ENCODE measurements at places on chromosomes 1 and 21.

DNA sequence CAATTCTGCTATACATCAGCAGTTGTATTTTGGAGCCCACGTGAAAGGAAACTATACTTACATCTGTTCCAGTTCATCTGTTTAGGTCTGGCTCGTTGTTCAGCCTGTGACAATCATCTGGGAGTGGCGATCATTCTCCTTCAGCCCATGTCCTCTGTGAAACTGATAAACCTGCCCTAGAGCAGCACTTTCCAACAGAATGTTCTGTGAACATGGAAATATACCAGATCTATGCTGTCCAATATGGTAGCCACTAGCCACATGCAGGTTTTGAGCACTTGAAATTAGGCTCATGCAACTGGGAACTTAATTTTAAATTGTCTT, 24.5 kb upstream of the COQ8A start:
- no peak for DNase-seq

DNA sequence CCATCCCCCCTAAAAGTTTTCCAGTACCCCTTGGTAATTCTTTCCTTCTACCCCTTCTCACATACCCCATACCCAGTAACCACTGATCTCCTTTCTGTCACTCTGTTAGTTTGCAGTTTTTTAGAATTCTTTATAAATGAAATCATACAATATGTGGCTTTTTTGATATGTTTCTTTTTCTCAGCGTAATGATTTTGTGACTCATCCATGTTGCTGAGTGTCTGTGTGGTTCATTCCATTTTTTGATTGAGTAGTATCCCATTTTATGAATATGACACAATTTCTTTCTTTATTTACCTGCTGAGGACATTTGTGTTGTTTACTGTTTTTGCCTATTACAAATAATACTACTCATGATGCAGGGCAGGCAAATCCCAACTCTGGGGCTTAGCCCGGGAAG, 1605.3 kb downstream of the BRINP3 start:
- DNase-seq: no peak

DNA sequence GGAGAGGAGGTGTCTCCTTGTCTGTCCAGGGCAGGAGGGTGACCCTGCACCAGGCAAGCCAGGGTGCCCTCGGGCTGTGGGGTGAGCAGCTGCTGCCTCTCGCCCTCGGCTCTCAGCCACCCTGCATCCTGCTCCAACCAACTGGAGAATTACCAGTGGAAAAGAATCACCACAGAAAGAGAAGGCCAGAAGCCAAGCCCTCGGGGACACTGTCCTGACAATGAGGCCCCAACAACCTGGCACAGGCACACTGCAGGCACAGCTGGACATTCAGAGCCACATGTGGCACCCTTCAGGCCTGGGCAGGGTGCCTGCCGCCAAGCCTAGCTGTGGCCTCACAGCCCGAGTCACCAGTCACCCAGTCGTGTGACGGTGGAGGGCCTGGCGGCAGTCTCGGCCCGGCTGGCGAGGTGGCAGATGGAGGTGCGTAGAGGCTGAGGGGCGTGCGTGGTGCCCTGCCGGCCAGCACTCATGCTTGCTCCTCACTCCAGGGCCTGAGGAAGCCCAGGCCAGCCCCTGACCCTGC, 12.0 kb downstream of the MEGF6 start:
- DNase-seq: no peak

- DNase-seq: no peak
These were observed 2.8 kb downstream of the DDOST start for GRCh38 chr1:20658166-20658915.

DNA sequence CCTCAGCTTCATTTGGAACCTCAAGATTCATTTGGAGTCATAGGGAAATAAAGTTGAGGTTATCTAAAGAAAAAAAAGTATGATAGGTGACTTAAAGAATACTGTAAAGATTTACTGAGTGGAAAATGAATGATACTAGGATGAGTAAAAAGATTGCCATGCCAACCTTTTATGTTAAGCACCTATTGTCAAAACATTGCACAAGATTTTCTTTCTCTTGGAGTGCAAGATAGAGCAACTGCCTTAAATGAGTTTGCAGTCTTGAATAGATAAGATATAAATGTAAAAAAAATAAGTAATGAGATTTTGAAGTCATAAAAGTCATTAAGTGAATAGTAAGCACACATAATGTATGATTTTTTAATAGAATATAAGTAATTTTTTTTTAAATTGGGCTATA, 5.1 kb upstream of the ANGPTL1 start:
- DNase-seq: no peak

- DNase-seq: peak; percentile 45
These were observed 99.1 kb upstream of the RAB3GAP2 start for GRCh38 chr1:220371324-220371723.

DNA sequence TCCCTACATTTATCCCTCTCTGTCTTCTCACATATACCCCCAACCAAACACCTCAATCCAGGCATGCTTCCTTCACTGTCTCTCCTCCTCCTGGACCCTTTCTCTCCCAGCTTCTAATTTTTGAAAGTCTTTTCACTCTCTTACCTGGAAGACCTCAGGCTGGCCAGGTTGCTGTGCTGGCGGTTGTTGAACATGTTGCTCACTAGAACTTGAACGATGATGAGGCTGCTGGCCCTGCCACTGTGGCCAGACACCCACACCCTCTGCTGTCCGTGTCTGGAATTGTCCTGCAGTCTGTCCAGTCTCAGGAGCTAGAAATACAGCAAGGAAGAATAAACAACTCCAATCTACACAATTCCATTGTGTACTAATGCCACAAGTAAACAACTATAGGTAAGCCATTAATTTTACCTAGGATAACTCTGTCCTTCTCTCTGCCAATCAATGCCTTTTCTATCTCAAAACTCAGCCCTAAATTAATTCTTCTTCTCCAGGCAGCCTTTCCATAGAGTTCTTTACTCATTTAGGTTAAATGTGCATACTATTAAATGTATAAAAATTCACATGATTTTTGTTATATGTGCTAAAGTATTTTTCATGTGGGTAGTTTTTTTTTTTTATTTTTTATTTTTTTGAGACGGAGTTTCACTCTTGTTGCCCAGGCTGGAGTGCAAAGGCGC, 5.1 kb upstream of the CTSK start:
- peak; percentile 63 for DNase-seq

- DNase-seq: no peak
These were observed 355.4 kb downstream of the PLPP3 start for GRCh38 chr1:56223968-56224367.

DNA sequence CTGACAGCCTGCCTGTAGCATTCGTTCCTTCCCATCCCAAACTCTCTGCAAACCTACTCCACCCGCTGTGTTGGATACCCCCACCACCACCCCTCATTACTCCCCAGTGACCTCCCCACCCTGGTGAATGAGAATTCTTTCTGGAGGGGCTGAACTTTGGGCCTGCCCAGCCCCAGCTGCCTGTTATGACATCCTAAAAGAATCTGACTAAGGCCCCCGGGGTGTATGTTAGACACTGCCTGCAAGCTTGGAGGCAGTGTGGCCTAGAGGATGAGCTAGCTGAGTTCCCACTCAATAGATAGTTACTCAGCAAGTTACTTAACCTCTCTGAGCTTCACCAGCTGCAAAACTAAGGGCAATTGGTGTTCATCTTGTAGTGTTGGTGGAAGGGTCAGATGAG, 110.2 kb upstream of the FGGY start:
- DNase-seq: no peak

GRCh38 chr1:167175901-167176300, 44.8 kb upstream of the POU2F1 start:
- no peak for DNase-seq

DNA sequence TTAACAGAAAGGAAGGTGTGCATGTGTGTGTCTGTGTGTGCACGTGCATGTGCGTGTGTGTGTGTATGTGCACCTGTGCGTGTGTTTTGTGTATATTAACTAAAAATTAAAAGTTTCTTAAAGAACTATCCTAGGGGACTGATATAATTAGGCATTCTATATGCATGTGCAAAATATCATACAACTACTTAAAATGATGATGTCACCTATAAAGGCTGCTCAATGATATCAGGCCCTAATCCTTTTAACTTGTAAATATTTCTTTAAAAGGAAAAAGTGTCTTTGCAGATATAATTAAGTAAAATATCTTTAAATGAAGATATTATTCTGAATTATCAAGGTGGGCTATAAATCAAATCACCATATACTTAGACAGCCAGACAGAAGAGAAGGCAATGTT, 64.5 kb downstream of the BRINP3 start:
- DNase-seq: no peak
